ENCODE measurements at places on chromosomes 5 and 9. TPM values are rescaled to one million over a fixed set of nuclear protein-coding genes. Genes with fewer than 3 reads are reported as not detected.

DNA sequence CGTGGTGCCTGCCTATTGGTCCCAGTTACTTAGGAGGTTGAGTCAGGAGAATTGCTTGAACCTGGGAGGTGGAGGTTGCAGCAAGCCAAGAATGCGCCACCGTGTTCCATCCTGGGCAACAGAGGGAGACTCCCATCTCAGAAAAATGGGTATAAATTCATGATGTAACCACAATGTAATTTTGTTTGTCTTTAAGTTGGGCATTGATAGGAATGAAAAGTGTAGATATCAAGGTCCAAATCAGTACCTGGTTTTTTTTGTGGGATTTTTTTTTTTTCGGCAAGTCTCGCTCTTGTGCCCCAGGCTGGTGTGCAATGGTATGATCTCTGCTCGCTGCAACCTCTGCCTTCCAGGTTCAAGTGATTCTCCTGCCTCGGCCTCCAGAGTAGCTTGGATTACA is 7.4 kb downstream of the NPM1 start:
- DNase-seq: no peak

DNA sequence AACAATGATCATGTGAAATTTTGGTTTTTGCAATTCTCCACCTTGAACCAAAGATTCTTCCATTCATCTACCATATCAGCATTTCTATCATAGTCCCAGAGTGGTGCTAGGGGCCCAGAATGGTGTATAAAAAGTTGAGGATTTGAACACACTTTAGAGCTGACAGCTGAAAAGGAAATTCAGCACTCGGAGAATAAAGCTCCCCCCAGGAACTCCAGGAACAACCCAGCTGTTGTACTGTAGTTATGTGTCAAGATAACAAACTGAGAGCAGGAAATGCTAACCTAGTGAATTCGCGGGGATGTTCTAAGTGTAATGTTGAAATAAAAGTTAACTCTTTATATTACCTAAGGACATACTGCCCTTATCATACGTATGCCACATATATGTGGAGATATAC is 216.7 kb downstream of the NFIB start:
- DNase-seq: peak; percentile 74

GRCh38 chr5:168984135-168984675 is 316.7 kb downstream of the SLIT3 start:
- no peak for DNase-seq

DNA sequence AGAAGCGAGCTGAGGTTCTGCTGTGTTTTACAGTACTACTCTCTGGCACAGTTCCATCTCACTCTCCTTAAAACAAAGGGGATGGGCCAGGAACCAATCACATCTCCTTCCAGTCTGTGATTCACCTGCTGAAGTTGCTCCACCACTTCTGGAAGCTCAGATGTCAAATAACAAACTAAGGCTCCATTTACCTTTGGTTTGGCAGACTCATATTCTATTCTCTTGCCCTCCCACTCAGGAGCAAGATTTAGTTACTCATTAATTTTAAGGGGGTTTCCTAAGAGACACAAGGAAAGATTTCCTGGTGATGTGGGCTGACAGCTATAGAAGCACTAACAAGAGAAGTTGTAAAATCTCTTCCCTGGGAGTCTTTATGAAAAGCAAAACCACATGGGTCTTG is 37.8 kb upstream of the KIF2A start:
- no peak for DNase-seq

- DNase-seq: no peak
These were observed 68.1 kb downstream of the GALNT10 start for GRCh38 chr5:154258531-154259217.

DNA sequence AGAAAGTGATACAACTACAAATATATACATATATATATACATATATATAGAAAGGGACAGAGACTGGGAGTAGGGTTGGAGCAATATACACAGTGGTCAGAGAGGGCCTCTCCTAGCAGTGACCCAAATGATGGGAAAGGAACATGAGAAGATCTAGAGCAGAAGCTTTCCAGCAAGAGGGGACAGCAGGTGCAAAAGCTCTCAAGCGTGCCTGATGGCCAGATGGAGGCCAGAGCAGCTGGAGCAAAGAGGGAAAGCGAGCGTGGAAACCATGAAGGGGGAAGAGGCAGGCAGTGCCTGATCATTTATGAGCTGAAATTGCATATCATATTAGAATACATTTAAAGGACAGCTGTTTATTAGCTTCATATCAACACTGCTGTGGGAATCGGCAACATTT is 7.6 kb upstream of the GRPEL2 start:
- DNase-seq: no peak

- no peak for DNase-seq
These were observed 159.7 kb downstream of the MUSK start for GRCh38 chr9:110828264-110828663.

DNA sequence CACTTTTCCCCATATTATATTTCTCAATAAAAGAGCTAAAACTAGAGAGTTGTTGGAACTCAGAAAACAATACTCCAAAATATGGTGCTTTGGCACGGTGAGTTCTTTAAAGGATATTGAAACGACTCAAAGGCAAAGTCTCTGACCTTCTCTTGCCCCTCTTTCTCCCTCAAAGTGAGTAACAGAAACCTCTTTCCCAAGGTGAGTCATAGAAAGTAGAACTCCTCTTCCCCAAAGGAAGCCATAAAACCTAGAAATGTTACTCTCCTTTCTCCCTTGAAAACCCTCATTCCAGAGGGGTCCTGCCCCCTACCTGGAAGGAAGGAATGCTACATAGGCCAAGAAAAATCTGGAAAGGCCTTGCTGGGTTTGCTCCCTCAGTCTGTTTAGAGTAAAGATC is 47.5 kb downstream of the RAPGEF6 start:
- no peak for DNase-seq

- DNase-seq: no peak
These were observed 49.5 kb downstream of the DPYSL3 start for GRCh38 chr5:147460380-147460779.

DNA sequence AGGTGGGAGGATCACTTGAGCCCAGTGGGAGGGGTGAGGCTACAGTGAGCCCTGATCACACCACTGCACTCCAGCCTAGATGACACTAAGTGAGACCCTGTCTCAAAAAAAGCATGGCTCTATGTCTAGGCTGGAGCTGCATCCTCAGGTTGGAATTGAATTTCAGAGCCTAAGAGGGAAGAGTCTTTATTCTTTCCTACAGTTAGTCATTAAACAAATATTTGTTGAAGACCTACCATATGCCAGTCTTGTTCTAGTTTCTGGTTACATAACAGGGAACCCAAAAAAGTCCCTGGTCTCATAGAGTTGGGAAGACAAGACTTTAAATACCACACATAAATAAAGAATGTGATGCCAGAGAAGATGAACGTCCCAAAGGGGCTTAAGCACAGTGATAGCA is 6.9 kb upstream of the GRPEL2 start:
- no peak for DNase-seq

GRCh38 chr5:154474396-154475334 is 3.4 kb downstream of the HAND1 start:
- no peak for DNase-seq

GRCh38 chr9:134707031-134707680 is 65.6 kb downstream of the COL5A1 start:
- no peak for DNase-seq

The CCL28 gene
- 0.87 TPM for total RNA-seq

GRCh38 chr9:130845254-130845653 is 10.2 kb downstream of the ABL1 start:
- no peak for DNase-seq

GRCh38 chr5:139605887-139606286 is 42.3 kb upstream of the CXXC5 start:
- DNase-seq: no peak

DNA sequence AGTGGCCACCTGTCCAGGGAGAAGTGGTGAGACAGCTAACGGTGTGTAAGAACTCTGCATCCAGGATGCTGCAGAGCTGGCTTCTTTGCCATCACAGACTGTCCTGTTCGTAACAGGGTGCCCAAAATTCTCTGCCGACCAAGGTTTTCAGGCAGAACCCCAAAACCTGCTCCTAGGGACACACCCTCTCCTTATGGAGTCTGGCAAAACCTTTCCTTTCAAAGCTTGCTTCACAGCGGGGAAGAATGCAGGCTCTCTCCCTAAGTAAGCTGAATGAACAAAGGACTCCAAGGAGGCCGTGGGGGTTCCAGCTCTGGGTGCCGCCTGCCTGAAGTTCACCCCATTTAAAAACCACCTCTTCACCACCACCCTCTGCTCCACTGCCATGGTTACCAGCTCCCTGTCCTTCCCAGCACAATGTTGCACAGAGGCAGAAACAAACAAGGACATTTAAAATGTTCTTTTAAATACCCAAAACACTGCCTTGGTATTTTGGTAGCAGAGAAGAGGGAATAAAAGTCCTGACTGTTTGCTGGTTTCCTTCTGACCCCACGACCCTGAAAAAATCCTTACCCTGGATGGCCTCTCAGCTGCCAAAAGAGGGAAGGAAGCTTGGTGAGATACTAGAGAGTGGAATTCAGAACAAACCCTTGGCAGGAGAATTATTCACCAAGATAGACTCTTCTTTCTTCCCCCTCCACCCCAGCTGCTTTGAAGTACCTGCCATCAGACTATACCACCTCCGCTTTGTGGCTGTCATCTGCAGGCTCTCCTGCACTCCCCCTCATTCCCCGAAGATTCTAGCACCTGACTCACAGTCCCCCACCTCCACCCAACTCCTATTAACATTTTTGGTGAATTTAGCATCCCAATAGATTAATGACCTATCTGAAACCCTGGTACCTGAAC is 7.1 kb upstream of the KLF9 start:
- DNase-seq: no peak

- no peak for DNase-seq
These were observed 3.4 kb downstream of the C5orf58 start for GRCh38 chr5:170235876-170236864.
